Mesenteric fat pad (tissue), 1 donor: ENCODE measurements at places on chromosomes 5 and 9. TPM values are rescaled to one million over a fixed set of nuclear protein-coding genes. Genes with fewer than 3 reads are reported as not detected.
A peak's percentile ranks its signal among the peaks of the same experiment; 100 is the strongest.

- DNase-seq = peak; percentile 59
Measured at GRCh38 chr5:10552183-10553143, 11.4 kb upstream of the ANKRD33B start.

DNA sequence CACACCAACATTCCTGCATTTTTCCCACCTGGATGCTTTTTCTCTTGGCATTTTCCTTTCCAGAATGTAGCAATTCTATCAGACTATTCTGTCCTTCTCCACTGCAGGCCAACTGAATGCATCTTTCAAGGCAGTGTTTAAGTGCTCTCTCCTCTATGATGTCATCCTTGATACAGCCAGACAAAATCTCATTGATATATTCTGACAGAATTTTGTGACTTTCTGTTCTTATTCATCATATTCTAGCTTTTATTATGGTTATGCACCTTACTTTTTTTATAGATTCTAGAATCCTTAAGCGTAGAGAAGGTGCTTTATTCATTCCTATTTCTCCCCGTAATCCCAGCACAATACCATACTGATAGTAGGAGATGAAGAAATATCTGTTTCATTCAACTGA is 355.5 kb upstream of the CCNH start:
- DNase-seq = no peak

DNA sequence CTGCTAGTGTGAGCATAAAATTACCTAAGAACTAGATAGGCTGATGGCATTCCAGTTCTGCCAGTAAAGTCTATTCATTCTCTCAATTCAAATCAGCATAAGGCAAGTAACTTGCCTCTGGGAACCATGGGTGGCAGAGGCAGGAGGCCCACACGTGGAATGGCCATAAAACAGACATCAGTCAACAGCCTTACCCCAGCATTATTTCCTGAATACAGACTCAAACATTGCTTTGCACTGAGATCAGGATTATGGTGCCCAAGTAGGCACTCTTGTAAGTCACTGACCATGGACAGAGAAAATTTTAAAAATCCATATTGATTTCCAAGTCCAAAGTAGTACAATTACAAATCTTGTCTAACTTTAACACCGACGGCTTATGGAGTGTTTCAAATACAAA is 157.7 kb downstream of the NR2F1-AS1 start:
- no peak for DNase-seq

KLHL3 gene
- 3.5 TPM for total RNA-seq

DNA sequence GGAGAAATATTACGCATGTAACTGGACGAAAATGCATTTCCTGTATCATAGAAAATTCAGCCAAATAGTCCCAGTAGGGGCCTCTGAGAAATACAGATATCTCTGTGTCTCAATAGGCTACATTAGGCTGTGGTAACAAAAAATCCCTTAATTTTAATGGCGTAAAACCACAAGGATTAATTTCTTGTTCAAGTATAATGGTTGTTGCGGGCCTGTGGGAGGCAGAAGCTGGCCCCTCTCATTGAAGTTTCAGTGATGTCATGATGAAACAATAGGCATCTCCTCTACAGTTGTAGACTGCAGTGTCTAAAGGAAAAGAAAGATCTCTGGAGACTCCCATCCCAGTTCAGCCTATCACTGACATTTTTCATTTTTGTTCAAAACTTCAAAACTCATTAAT is 1625.6 kb upstream of the C9orf72 start:
- no peak for DNase-seq
